Left ventricle myocardium inferior (tissue), 1 donor: ENCODE measurements at places on chromosomes 7 and 10. TPM values are rescaled to one million over a fixed set of nuclear protein-coding genes. Genes with fewer than 3 reads are reported as not detected.

- DNase-seq: no peak
These were observed 141.1 kb downstream of the LRMDA start for GRCh38 chr10:75572478-75572877.

GRCh38 chr10:50623663-50624412 is at the start of gene SGMS1:
Gene SGMS1 (minus strand): TSS chr10:50623956. CDS start chr10:50344114, 279,842 bp downstream.
- DNase-seq: peak; percentile 91

The CDC14C gene
- total RNA-seq: not detected

DNA sequence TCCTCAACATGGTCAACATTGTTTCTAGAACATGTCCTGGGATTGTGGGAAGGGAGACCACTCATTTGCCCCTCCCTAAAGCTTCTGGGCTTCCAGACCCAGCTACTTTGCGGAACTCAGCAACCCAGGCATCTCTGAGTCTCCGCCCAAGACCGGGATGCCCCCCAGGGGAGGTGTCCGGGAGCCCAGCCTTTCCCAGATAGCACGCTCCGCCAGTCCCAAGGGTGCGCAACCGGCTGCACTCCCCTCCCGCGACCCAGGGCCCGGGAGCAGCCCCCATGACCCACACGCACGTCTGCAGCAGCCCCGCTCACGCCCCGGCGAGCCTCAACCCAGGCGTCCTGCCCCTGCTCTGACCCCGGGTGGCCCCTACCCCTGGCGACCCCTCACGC is at the start of gene EPO:
Gene EPO (plus strand): TSS at position 190 of the 392 bp plus-strand sequence. CDS start 513 bp downstream, outside the sequence.
- no peak for DNase-seq

GRCh38 chr10:23436983-23437382 is 1.9 kb upstream of the OTUD1 start:
- DNase-seq: no peak

The MYOF gene
- total RNA-seq: 43.6 TPM

The PRPF18 gene
- total RNA-seq: 14.7 TPM

The SPDYE5 gene
- not detected for total RNA-seq

- DNase-seq: no peak
These were observed 85.1 kb downstream of the ST7 start for GRCh38 chr7:117038408-117038807.

The TMEM176A gene
- 18.5 TPM for total RNA-seq

The CTAGE4 gene
- 0.16 TPM for total RNA-seq

- DNase-seq: no peak
These were observed 67.0 kb upstream of the ZNF804B start for GRCh38 chr7:88692493-88692892.

- no peak for DNase-seq
These were observed 155.3 kb upstream of the ZMIZ1 start for GRCh38 chr10:78913219-78914059.

The RBP4 gene
- 1.1 TPM for total RNA-seq

The ATG9B gene
- not detected for total RNA-seq

The ANKRD26 gene
- total RNA-seq: 14.0 TPM

- DNase-seq: no peak
These were observed 223.8 kb downstream of the USP6NL start for GRCh38 chr10:11387551-11388222.
